Cardiac ventricle fibroblast (primary cell): ENCODE measurements at places on chromosomes 2 and 18. TPM values are rescaled to one million over a fixed set of nuclear protein-coding genes. Genes with fewer than 3 reads are reported as not detected.

Gene GATA6
- 30.0 and 37.3 TPM in 2 replicates for total RNA-seq

Gene SRD5A2
- total RNA-seq: not detected in 2 replicates

Gene SLC23A3
- total RNA-seq: 0.25 and 0.44 TPM in 2 replicates

Gene NT5C1B
- 0.10 TPM in 1 of 2 replicates, not detected in the other for total RNA-seq

Gene MROH2A
- not detected in 2 replicates for total RNA-seq

Gene GYPC
- 37.0 and 53.5 TPM in 2 replicates for total RNA-seq

Gene NPAS2
- total RNA-seq: 12.7 and 19.4 TPM in 2 replicates

Gene ELOA2
- not detected in 2 replicates for total RNA-seq

Gene TDRD15
- total RNA-seq: not detected in 2 replicates

Gene ORC2
- total RNA-seq: 7.7 and 8.4 TPM in 2 replicates

Gene MAL
- not detected in 2 replicates for total RNA-seq

Gene SFTPB
- total RNA-seq: not detected in 2 replicates

Gene BCS1L
- total RNA-seq: 17.4 and 21.4 TPM in 2 replicates

Gene HTRA2
- total RNA-seq: 14.9 and 21.3 TPM in 2 replicates

Gene MAPK4
- total RNA-seq: 0.10 TPM in 1 of 2 replicates, not detected in the other

Gene RAD51AP2
- total RNA-seq: not detected in 2 replicates

Gene SKA1
- 0.62 and 3.4 TPM in 2 replicates for total RNA-seq

Gene RHOB
- total RNA-seq: 180 and 189 TPM in 2 replicates

Gene COLEC11
- 8.2 and 13.2 TPM in 2 replicates for total RNA-seq

Gene MDH1B
- total RNA-seq: 0.64 and 0.75 TPM in 2 replicates

Gene C2orf72
- 0.19 and 0.20 TPM in 2 replicates for total RNA-seq

Gene SNTG2
- total RNA-seq: 0.78 TPM in 1 of 2 replicates, not detected in the other

Gene CYP20A1
- 25.9 and 26.1 TPM in 2 replicates for total RNA-seq

Gene ANTXR1
- total RNA-seq: 65.2 and 81.3 TPM in 2 replicates

Gene SLC9A4
- not detected in 2 replicates for total RNA-seq

Gene COL6A3
- 5,410 TPM in 2 replicates for total RNA-seq

Gene SP140
- total RNA-seq: not detected in 2 replicates

Gene ATP6V1C2
- total RNA-seq: 0.10 and 0.50 TPM in 2 replicates

Gene GFPT1
- 25.4 and 30.8 TPM in 2 replicates for total RNA-seq

Gene GALNT13
- total RNA-seq: 0.25 and 6.4 TPM in 2 replicates

Gene PPP1R7
- total RNA-seq: 53.0 and 60.9 TPM in 2 replicates

Gene EFR3B
- total RNA-seq: 0.24 and 0.50 TPM in 2 replicates

Gene GALNT3
- total RNA-seq: 0.20 and 0.69 TPM in 2 replicates

Gene LRATD1
- total RNA-seq: 0.59 TPM in 1 of 2 replicates, not detected in the other

Gene ESPNL
- total RNA-seq: 1.5 and 2.0 TPM in 2 replicates

Gene CXCR1
- not detected in 2 replicates for total RNA-seq

Gene TUBA3E
- not detected in 2 replicates for total RNA-seq

Gene ABCG8
- not detected in 2 replicates for total RNA-seq

Gene MEIS1
- total RNA-seq: 8.1 and 13.7 TPM in 2 replicates

Gene CSRNP3
- total RNA-seq: 0.81 and 2.7 TPM in 2 replicates

Gene AMER3
- total RNA-seq: not detected in 2 replicates

Gene GNLY
- not detected in 2 replicates for total RNA-seq

Gene DYNAP
- total RNA-seq: not detected in 2 replicates

Gene ATP9B
- 12.0 and 13.4 TPM in 2 replicates for total RNA-seq

Gene RTP5
- not detected in 2 replicates for total RNA-seq

Gene RUFY4
- not detected in 2 replicates for total RNA-seq
